ENCODE measurements at places on chromosomes 7 and 10.
A peak's percentile ranks its signal among the peaks of the same experiment; 100 is the strongest.

DNA sequence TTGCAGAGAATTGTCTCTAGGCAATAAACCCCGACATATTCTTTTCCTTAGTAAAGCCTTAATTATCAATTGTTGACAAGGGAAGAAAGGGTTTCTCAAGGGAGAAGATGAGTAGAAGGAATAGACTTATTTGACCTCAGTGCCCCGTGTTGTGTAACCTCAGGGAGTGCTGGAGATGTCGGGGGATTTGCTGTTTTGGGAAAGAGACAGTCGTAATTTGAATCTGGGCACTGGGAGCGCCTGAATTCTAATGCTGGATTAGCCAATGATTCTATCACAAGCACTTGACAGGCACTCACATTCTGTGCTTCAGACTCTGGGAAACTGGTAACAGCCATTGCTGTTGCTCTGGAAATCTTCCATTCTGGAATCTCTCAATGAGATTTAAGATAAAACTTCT is 13.8 kb upstream of the LMOD2 start:
- DNase-seq = no peak

GRCh38 chr10:62582101-62582705 is 208.0 kb downstream of the ZNF365 start:
- DNase-seq = no peak

- no peak for DNase-seq
Observed at GRCh38 chr10:52098130-52098529, 216.0 kb upstream of the DKK1 start.

DNA sequence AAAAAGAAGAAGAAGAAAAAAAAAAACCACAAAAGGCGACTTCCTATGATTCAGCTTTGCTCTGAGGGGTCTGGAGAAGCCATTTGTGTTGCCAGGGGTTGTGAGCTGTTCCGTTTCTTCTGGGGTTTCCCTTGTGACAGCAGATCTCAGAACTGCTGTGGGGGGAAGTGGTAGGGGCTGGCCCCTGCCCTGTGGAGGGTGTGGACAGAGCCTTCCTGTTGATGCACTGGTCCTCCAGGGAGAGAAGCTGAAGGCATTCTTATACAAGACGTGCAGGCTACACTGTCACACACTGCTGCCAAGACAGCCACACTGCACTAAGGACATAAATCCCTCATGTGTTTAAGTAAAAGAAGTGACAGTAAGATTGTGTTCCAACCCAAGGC is 17.3 kb upstream of the CSGALNACT2 start:
- DNase-seq = no peak

GRCh38 chr7:139936760-139937310 is 107.8 kb downstream of the TBXAS1 start:
- DNase-seq = no peak

DNA sequence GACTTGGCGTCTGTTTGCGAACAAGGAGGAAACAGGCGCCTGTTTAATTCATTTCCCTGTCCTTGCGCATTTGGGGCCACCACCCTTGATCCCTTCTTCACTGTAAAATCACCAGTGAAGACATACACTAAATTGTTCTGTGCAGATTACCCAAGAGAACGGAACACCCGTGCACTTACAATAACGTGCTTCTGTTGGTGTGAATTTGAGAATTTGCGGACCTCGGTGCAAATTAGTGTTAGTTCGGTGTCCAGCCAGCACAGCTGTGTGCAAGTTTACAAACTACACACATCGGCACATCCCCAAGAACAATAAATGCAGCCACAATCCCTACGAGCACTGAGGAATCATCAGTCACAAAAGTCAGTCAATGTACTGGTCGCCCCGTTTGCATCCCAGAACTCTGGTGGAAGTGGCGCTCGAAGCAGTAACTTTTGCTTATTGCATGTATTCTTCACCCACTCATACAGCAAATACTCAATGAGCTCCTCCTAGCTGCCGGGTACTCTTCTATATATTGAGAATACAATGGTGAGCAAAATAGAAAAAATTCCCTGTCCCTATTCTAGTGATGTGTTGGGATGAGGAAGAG is 786 bp upstream of the CNOT4 start:
- no peak for DNase-seq

GRCh38 chr10:110610308-110610774 is 33.8 kb upstream of the RBM20 start:
- peak; percentile 43 for DNase-seq

GRCh38 chr10:70106958-70107791 is 25.4 kb downstream of the AIFM2 start:
- DNase-seq = no peak

- DNase-seq = no peak
Observed at GRCh38 chr7:136326045-136326609, 349.0 kb upstream of the MTPN start.

DNA sequence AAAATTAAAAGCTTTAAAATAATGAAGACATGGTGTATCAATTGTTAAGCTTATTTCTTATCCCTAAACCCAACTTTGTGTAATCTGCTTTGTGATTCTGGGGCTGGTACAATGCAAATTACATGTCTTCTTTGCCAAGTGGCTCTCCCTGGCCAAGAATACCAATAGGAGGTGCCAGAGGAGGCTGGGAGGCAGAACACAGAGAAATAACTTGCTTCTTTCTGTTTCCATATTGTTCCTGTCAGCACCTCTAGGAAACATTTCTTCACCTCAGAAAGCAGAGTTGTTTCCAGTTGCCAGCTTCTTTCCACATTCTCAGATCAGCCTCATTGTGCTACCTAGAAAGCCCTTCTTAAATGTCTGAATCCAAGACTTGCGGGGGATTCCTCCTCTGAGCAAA is 174.4 kb downstream of the MDFIC start:
- no peak for DNase-seq

DNA sequence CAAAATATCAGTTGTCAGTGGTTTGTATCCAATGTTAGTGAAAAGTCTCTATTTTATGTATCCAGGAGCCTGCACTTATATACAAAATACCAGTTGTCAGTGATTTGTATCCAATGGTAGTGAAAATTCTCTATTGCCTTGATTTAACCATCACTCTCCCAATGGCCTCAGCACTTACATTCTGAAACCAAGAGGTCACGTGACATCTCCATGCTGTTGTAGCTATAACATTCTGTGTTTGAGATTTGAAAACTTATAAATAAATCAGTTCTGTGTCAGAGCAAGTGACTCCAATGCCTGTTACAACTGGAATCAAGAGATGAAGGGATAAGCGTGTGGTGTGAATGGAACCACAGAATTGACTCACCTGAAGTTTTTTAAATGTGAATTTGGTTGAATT is 30.6 kb upstream of the GATA3 start:
- no peak for DNase-seq

DNA sequence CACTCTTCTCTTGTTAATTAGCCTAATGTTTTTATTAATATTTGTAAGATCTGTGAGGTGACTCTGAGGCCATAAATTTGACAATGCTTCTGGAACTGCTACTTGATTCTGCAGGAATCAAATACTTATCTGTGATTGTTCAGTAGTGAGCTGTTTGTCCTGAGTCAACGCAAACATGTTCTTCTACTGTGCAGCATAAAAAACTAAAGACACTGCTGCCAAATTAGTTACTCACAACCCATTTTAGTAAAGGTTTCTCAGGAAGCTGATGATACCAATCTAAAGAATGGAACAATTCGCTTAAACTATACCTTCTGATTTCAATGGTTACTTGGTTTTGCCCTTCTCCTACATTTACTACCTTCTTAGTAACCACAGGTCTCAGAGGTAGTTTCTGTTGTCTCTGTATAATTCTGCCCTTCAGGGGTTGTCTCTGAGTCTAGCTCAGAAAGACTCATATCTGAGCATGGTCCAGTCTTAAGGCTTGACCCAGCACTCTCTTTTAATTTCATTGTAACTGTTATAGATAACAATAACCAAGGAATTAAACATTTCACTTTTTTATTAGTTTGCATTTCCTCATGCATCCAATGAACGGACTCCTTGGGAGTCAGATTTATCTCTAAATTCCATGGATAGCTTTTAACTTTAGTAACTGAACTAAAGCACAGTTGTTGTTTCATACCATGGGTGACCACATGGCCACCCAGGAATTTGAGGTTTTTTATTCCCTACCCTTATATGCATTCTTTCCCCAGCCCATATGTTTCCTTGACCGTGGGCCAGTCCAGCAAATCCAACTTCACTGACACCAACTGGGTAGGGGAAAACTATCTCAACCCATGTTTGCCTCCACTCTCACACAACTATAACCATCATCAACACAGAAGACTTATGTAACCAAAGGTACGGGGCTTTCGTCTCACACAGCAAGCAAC is 309.5 kb upstream of the TEX47 start:
- DNase-seq = no peak

- DNase-seq = no peak
Observed at GRCh38 chr7:5553298-5553877, 129.8 kb upstream of the TNRC18 start.

GRCh38 chr7:141920281-141920680 is 4.1 kb downstream of the OR9A4 start:
- no peak for DNase-seq

- no peak for DNase-seq
Observed at GRCh38 chr7:64666663-64667050, 724 bp downstream of the ZNF107 start.

GRCh38 chr7:132557489-132558044 is 18.7 kb downstream of the PLXNA4 start:
- DNase-seq = no peak

- no peak for DNase-seq
Observed at GRCh38 chr7:144824360-144824759, 11.5 kb downstream of the TPK1 start.

- DNase-seq = no peak
Observed at GRCh38 chr7:23422909-23423308, 47.4 kb downstream of the IGF2BP3 start.

DNA sequence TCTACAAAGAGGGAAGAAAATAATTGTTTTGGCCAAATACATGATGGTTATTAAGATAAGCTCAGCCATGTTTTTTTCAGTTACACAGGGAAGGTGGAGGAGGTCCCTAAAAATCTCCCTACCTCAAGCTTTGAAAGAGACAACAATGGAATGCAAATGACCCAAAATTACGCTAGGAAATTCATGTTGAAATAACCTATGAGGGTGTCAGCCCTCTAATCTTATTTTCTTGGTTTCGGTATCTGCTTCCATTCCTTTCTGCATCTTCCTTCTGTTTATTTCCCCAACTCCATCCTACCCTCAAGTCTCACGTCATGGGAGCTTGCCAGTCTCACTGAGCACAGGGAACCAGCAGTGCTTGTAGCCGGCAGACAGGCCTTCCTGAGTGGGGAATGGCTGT is 40.6 kb upstream of the SMNDC1 start:
- no peak for DNase-seq

- DNase-seq = no peak
Observed at GRCh38 chr10:22795546-22795945, 81.2 kb upstream of the PIP4K2A start.

DNA sequence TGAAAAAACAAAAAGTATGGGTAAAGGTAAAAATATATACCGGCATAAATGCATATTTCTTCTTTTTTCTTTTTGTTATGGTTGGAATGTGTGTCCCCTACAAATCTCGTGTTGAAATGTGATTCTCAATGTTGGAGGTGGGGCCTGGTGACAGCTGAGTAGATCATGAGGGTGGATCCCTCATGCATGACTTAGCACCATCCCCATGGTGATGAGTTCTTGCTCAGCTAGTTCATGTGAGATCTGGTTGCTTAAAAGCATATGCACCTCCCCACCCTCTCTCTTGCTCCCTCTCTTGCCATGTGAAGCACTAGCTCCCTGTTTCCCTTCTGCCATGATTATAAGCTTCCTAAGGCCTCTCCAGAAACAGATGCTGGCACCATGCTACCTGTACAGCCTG is 93.3 kb downstream of the HYCC1 start:
- no peak for DNase-seq

DNA sequence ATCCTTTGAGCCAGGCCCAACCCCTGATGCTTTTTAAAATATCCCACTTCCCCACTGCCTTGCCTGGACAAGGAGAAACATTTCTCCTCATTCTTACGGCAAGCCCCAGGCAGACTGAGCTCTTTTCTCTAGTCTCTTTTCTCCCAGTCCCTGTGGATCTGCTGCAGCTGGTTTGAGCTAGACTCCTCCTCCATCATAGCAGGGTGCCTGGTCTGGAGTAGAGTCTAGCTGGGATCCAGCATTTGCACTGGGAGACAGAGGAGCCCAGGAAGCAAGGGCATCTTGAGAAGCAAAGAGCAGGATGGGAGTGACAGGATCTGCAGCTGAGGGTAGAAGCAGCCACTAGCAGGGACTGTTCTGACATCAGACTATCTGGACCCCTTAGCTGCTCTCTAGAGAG is 562.3 kb upstream of the COBL start:
- no peak for DNase-seq

GRCh38 chr10:130708465-130709070 is 572.4 kb downstream of the GLRX3 start:
- DNase-seq = no peak

DNA sequence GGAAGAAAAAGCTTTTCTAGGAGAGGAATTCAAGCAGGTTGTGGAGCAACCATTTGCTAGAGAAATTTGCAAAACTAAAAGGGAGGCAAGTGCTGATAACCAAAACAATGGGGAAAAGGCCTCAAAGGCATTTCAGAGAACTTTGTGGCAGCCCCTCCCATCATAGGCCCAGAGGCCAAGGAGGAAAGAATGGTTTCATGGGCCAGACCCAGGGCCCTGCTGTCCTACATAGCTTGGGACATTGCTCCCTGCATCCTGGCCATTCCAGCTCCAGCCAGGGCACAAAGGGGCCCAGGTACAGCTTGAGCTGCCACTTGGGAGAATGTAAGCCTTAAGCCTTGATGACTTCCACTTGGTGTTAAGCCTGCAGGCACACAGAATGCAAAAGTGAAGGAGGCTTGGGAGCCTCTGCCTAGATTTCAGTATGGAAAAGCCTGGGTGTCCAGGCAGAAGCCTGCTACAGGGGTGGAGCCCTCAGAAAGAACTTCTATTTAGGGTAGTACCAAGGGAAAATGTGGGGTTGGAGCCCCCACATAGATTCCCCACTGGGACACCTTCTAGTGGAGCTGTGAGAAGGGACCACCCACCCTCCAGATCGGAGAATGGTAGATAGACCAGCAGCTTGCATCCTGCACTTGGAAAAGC is 91.2 kb downstream of the RALA start:
- DNase-seq = no peak

DNA sequence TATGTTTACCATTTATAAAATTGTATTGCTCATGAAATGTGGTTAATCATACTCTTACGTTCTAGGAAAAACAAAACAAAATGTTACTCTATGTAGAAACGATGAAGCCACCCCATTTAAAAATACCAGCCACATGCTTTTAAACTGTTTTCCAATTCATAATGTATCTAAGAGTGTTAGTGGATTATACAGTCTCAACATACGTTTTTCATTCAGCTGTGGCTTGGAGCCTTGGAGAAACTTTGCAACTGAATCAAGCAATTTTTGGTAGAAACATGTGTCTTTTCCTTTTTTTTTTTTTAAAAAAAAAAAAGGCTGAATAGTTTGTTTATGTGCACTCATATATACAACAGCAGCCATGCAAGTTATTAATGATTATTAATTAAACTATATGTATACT is 378.0 kb upstream of the SEMA3D start:
- DNase-seq = no peak

- DNase-seq = peak; percentile 27
Observed at GRCh38 chr7:27160145-27160545, 3.7 kb upstream of the HOXA7 start.

All from activated naive CD4-positive, alpha-beta T cell treated with anti-CD3 and anti-CD28 coated beads, Interleukin-2, amount 50 U/mL, for 16 hours (primary cell).